NCI-H2081 treated with DMSO at 0.1 percent for 48 hours (cell line): ENCODE measurements at places on chromosomes 6 and 20.

GRCh38 chr20:2909953-2910352 lies 36.7 kb downstream of the PTPRA start:
- DNase-seq: no peak

GRCh38 chr6:1525364-1526038 lies 84.2 kb upstream of the FOXC1 start:
- no peak for DNase-seq

- no peak for DNase-seq
These were observed 66.9 kb upstream of the TGM3 start for GRCh38 chr20:2228926-2229325.

DNA sequence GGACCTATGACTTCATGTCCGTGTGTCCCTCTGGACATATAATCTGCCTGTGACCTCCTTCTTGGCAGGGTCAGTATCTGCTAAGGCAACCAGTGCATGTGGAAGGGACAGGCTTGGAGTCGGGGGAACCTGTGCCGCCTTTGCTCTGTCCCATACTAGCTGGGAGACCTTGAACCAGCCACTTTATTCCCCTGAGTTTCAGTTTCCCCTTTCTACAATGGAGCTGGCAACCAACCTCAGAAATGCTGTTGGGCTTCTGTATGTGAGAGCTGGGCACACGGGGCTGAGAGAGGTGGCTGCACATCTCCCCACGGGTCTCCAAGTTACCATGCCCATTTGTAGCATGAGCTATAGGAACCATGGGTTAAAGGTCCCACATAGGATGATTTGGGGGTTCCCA lies 53.8 kb downstream of the CD40 start:
- DNase-seq: no peak

- no peak for DNase-seq
These were observed 18.8 kb upstream of the FRMD1 start for GRCh38 chr6:168097621-168098430.

GRCh38 chr20:43492101-43492500 lies 15.4 kb upstream of the L3MBTL1 start:
- DNase-seq: no peak

- DNase-seq: no peak
These were observed 41.1 kb upstream of the CAP2 start for GRCh38 chr6:17352302-17352701.

- no peak for DNase-seq
These were observed 99.0 kb upstream of the GMDS start for GRCh38 chr6:2344319-2344905.

GRCh38 chr6:11592294-11592906 lies 54.9 kb downstream of the TMEM170B start:
- no peak for DNase-seq

DNA sequence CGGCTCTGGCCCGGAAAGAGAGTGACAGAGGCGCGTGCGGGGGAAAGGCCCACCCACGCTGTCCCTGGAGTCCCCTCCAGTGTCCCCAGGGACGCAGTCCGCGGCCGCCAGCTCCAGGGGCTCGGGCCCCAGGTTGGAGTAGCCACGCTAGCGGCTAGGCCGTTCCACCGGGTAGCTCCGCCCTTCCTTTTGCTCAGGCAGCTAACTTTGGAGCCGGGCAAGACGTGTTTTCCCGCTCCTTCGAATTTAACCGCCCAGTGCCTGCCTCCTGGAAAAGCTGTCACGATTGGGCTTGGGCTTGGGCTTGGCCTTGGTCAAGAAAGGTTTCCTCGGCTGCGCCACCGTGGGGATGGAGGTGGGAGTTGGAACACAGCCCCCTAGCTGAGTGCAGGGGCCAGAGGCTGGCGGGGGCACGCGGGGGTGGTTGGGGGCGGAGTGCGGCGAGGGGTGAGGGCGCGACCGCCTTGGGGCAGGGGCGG lies 4.7 kb downstream of the LINC00237 start:
- DNase-seq: no peak

GRCh38 chr20:32752458-32753250 lies 9.4 kb upstream of the COMMD7 start:
- no peak for DNase-seq

DNA sequence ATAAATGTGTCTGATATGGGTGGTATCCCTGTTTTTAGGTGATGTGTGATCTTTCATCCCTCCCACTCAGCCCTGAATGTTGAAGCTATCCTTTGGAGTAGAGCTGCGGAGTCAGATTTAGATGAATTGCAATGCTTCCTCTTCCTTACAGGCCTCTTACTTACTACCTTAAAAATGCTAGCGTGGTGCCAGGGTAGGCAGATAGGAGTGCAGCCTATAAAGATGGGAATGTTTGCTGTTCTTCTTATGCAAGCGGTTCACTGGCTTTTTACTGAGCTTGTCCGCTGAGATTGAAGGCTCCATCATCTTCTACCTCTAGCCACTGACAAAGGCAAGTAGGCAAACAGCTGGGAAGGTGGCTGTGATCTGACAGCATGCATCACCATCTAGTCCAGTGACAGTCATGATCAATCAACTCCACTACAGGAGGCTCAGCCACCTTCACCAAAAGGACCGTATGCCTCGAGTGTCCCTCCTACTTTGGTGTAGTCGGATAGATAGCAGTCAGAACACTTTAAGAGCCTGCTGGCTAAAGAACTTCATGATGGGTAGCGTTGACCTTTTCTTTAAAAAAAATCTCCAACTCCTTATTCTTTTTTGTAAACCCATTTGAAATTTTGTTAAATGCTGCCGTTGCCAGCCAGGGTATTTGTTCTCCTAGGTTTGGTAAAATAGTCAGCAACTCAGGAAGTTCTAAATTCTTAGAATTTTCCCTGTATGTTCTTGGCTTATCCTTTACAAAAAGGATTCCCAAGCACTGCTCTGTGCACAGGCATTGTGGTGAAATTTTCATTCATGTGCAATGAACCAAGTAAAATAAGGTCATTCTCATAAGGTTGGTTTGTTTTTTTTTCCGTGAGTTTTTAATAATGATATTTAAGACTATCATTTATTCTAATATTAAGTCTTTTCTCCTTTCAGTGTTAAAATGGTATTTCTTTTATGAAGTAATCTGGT lies 169.6 kb downstream of the MTHFD1L start:
- no peak for DNase-seq

DNA sequence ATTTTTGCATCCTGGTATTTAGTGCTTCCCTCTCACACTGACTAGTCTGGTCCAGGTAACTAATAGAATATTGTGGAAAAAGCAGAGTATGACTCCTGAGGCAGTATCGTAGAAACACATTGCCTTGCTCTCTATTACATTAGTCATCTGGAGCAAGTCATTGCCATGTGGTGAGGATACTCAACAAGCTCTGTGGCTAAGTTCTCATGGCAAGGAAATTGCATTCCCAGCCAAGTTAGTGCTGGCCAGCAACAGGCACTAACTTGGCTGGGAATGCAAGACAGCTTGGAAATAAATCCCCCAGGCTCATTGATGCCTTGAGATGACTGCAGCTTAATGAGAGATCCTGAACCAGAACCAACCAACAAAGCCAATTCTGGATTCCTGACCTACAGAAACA lies 39.7 kb upstream of the HTR1B start:
- no peak for DNase-seq

DNA sequence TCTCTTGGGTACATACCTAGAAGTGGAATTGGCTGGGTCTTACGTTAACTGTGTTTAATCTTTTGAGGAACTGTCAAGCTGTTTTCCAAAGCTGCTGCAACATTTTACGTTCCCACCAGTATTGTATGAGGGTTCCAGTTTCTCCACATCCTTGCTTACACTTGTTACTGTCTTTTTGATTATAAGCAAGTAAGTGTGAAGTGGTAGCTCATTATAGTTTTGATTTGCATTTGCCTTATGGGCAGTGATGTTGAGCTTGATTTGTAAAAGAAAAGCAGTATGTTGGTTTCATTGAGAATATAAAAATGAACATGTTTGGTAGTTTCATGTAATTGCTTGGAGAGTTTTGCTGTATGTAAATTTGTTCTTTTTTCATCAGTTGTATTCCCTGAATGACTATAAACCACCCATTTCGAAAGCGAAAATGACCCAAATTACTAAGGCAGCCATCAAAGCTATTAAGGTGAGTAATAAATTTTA lies 40.4 kb downstream of the SCAF8 start:
- no peak for DNase-seq

DNA sequence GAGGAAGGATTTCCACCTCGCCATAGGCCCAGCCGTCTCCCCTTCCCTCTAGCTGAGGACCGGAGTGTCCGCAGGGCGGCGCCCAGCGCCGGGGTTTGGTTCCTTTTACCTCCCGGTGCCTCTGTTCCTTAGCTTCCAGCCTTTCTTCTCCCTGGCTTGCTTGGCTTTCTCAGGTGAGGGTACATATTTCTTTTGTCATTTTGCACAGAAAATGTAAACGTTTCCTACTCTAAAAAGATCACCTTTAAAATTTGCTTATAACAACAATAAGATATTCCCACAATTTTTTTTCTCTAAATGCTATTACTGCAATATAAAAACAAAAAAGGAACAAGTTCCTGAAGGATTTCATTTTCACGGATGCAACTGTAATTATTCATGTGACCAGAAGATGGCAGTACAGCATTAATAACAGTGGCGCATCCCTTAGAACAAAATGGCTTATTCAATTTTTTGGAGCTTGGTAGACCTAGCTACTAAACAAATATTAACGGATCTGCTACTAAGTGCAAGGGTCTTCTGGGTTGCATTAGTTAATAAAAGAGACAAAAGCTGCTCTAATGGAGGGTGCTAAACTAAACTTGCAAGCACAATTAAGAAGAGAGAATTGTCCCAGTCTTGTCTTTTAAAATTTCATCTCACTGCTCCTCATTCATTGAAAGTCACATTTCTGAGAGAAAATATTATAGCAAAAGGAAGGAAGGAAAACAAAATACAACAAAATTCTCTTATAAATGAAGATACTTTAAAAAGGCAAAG lies 172.9 kb downstream of the ADGRG6 start:
- peak; percentile 2 for DNase-seq

DNA sequence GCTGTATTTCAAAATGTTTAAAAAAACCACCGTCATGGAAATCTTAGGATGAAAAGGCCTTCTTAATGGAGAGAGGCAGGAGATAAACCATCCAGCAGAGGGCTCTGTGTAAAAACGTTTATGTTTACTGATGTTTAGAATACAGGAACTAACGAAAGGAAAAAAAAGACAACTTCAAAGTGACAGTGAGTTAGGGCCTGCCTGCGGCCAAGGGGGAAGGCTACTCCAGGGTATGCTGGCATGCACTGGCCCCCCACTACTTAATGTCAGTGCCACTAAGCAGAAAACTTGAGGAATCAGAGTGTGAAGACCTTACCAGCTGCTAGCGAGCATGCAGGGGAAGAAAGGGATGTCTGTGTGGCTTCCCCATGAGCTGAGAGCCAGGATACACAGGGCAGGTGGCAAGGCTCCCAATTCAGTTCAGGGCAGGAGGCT lies 47.7 kb downstream of the AKAP7 start:
- no peak for DNase-seq

DNA sequence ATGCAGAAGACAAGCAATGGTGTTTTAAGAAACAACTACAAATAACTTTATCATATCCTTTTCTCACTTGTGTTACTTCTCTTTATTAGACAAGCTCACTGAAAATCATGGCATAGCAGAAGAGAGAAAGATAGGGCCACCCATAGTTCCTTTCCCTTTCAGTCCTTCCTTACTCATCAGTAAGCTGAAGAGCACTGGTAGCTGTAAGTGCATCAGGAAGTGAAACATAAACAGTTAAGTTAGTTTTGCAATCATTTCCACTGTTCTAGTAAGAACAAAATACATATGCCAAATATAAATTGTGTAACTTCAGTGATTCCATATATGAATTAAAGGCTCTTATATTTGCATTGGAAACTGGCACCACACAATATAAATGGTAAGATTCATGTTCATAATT lies 220.1 kb downstream of the HACE1 start:
- no peak for DNase-seq

DNA sequence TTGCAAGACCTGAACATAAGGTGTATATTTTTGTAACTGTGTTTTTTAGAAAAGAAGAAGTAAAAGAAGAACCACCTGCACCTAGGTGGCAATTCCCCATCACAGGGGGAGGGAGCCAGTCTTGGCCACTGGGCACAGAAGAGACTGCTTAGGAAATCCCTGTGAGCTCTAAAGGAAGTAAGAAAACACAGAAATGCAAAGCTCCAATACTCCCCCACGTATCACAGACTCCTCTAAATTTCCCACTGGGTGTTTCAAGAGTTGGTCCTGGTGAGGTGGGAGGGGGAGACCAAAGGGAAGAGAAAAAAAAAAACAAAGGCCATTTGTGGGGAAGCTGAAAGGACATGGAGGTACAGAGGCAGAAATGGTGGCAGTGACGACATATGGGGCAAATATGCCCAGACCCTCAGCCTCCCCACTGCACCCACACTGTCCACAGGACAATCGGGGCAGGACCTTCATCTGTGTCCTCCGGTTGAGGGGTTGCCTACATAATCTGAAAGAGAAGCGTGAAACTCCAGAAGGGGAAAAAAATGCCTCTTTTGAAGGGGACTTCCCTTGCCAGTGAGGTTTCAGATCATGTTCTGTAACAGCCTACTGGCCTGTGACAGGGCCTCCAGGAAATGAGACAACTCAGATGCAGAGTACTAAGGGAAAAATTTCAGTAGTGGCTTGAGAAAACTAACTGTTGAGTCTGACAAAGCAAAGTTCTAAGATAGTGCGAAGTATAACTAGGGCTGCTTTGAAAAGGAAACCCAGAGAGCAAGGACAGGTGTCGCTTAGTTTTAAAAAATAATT lies 226.2 kb upstream of the MARCKS start:
- DNase-seq: no peak

DNA sequence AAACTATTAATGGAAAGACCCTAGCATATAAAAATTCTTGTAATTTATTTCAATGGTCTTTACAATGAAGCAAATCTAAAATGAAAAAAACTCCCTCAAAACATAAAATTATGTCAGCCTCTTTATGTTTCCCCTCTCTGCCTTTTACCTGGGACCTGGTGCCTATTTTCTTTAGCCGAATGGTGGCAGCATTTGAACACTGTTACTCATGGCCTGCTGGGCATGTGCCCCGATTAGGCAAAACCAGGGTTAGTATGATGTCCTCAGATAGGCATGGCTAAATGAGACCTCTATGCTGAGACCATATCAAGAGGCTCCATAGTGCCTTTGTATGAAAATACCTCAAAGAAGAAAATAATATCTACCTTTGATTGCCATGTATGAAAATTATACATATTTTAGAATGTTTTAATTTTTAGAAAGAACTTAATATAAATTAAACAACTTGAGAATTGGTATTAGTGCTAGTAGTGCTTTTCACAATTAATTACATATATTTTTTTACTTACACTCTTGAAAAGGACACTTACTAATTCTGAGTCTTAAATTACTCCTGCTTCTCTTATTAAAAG lies 22.5 kb upstream of the C6orf58 start:
- DNase-seq: no peak

DNA sequence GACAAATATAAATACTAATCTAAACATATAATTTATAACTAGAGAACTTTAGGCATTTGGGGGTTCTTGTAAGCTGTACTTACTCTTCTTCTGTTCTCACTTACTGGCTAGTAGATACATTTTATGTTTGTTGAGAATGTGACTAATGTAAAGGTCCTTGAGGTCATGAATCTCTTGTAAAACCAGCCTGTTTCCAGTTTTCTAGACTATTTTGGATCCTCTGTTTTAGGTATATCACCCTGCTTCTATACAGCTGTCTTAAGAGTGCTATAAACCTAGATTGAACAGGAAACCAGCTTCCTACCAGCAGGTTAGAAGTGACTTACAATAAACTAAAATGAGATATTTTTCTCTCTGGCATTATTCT lies 134.2 kb downstream of the PLCB4 start:
- DNase-seq: no peak

GRCh38 chr20:24952376-24953208 lies 3.5 kb downstream of the CST7 start:
- no peak for DNase-seq

GRCh38 chr6:165936660-165937059 lies 231.0 kb downstream of the TBXT start:
- DNase-seq: no peak
